ENCODE measurements at places on chromosomes 12 and 14. TPM values are rescaled to one million over a fixed set of nuclear protein-coding genes. Genes with fewer than 3 reads are reported as not detected.

Gene PYGL
- total RNA-seq = 1.3 TPM

DNA sequence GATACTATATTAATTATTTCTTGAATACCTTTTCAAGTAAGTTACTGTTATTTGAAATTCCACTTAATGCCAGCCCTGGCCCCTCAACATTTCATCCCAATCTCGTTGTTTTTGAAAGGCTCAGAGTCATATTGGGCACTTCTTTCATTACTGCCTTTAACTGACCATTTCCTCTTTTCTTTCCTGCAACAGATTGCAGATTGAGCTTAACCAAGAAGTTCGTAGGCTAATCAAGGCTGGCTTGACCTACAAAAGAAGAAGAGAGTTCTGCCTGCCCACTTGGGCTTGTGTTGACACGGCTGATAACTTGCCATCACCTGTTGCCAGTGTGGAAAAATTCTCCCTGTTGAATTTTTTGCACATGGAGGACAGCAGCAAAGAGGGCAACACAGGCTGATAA, 91.0 kb downstream of the FLRT2 start:
- H3K36me3 ChIP-seq = no peaks in the 10 kb centered on the region
- no peaks in the 10 kb centered on the region for H3K27me3 ChIP-seq
- no peak overlapping the region for H3K27ac ChIP-seq
- no peak for DNase-seq
- no peaks in the 10 kb centered on the region for H3K4me1 ChIP-seq

DNA sequence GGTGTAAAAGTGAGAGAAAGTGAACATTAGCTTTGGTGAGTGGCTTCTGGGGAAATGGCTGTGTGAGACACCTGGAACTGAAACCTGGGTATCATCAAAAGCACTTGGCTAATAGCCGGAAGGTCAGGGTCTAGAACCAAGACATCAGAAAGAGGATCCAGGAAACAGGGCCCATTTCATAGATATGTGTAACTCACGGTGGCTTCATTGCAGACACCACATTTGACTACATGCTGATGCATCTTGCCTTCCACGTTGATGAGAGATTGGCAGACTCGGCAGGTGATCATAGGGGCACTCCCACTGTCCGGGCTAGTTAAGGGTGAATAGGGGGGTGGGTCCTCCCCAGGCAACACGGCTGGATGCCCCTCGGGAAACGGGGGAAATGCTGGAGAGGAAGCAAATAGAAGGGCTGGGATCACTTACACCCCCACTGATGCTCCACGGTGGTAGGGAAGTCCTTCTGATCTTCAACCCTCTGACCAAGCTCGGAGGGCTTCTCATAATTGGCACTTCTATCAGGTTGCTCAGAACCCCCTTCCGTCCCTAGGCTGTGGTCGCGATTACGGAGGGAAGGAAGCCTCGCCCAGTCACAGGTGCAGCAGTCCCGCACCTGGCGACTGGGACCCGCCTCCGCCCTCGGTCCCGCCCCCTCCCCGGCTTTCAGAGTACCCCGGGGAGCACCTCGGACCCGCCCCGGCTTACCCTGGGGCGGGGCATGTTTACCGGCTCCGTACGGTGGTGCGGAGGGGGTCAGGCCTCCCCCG, 593 bp downstream of the PIP4P1 start:
- peaks cover 24% of the 10 kb centered on the region for H3K36me3 ChIP-seq
- DNase-seq = peak; percentile 85
- no peaks in the 10 kb centered on the region for H3K27me3 ChIP-seq
- H3K4me3 ChIP-seq = peak overlapping the region; percentile 89

GRCh38 chr12:117551665-117552064, 190.2 kb upstream of the NOS1 start:
- no peak overlapping the region for H3K4me3 ChIP-seq
- DNase-seq = no peak
- no peaks in the 10 kb centered on the region for H3K4me1 ChIP-seq
- H3K27me3 ChIP-seq = no peaks in the 10 kb centered on the region
- no peaks in the 10 kb centered on the region for H3K36me3 ChIP-seq

- H3K36me3 ChIP-seq = no peaks in the 10 kb centered on the region
- H3K4me3 ChIP-seq = no peak overlapping the region
- peak; percentile 27 for DNase-seq
- H3K27ac ChIP-seq = no peak overlapping the region
- H3K4me1 ChIP-seq = peaks cover 5% of the 10 kb centered on the region
Measured at GRCh38 chr12:90098132-90098779, 389.6 kb upstream of the ATP2B1 start.

GRCh38 chr12:93108985-93109384, 179.9 kb upstream of the EEA1 start:
- no peak overlapping the region for H3K4me3 ChIP-seq
- peaks cover 3% of the 10 kb centered on the region for H3K4me1 ChIP-seq
- no peak for DNase-seq
- H3K27ac ChIP-seq = no peak overlapping the region
- H3K36me3 ChIP-seq = no peaks in the 10 kb centered on the region

GRCh38 chr14:64736271-64737169, 32.3 kb downstream of the PLEKHG3 start:
- peaks cover 12% of the 10 kb centered on the region for H3K4me1 ChIP-seq
- H3K27ac ChIP-seq = no peak overlapping the region
- no peaks in the 10 kb centered on the region for H3K27me3 ChIP-seq
- no peak for DNase-seq
- H3K4me3 ChIP-seq = no peak overlapping the region
